ENCODE measurements at places on chromosomes 12 and 14.

DNA sequence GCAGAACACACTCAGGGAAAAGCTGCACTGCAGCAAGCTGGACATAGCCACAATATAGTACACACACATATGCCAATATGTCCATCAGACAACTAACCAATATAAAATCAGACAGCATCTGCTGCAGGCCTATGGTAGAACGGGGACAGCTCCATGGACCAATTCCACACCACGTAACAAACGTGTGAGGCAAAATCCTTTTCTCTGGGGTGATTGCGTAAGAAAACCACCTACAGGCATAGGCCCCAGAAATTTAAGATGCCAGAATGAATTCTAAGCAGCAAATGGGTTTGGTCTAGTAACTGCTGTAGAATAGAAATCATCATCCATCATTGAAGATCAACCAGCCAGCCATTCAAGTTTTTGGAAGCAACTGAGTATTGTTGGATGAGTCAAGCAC lies 368.9 kb upstream of the TMPO start:
- no peak for DNase-seq

DNA sequence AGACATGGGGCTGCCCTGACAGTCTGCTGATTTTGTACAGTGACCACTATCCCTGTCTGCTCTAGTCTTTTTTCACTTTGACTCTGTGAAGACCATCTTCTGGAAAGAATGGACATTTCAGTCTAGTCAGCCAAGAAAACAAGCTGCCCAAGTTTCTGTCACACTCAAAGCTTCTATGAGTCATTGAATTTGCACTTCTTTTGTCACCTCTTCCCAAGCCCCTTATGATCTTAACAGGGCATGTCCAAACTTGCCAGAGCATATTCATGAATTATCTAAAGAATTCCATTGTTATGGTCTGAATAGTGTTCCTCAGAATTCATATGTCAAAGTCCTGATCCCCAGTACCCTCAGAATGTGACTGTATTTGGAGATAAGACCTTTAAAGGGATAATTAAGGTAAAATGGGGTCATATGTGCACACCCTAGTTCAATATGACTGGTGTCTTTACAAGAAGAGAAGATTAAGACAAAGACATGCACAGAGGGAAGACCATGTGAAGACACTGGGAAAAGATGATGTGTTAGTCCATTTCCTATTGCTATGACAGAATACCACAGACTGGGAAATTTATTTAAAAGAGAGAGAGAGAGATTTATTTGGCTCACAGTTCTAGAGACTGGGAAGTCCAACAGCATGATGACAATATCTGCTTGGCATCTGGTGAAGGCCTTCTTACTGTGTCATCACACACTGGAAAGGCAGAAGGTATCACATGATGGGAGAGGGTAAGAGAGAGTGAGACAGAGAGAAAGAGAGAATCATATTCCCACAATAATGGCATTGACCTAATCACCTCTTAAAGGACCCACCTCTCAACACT lies 242.6 kb downstream of the BTG1 start:
- DNase-seq: no peak

- no peak for DNase-seq
Measured at GRCh38 chr12:123427036-123427769, 9.3 kb downstream of the RILPL2 start.

DNA sequence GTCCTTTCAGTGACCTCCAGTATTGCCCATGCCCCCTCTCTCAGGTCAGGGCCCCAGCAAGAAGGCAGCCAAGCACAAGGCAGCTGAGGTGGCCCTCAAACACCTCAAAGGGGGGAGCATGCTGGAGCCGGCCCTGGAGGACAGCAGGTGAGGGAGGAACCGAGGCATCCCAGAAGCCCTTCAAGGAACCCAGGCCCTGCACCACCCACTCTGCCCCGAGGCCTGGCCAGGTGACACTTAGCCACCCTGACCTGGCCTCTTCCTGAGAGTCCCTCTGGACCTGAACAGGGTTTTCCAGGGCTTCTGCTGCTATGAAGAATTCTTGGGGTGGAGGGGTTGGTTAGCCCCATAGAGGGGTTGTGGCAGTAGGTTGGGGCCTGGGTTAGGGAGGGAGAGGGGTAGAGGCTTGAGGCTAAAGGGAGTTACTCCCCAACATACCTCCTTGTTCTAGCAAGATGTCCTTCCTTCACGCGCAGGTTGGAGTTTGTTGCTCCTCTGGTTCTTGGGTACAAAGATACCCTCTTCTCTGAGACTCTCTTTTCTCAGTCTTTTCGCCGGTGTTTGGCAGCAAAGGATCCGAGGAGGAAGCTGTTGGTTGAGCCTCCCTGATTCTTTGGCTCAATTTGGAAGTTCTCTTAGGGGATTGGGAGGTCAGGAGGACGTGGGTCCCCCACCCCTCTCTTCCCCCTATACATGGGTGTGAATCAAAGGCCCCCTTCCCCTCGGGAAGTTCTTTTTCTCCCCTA lies 2.1 kb downstream of the TARBP2 start:
- DNase-seq: no peak

DNA sequence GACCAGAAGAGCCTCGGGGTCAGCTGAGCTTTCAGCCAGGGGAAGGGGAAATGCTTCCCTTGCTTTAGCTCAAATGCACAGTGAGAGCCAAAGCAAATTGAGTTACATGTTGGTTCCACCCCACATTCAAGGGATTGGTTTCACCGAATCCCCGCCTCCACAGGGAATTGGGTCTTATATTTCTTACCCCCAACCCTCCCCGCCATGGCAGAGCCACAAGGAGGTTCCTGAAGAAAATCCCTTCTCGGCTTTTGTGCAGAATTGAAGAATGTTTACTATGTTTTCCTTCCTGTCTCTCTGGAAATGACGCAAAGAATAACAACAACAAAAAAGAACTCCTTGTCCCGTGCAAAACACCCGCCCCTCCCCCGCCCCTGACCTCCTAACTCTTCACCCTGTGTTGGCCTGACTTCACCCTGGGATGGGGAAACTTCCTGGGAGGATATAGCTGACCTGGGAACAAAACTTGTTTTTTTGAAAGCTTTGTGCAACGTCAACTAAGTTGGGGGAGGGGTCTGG lies 21.9 kb upstream of the CIPC start:
- DNase-seq: no peak

Measured in AG09319 (cell line).